Stimulated activated CD4-positive, alpha-beta T cell treated with anti-CD3 and anti-CD28 coated beads, Interleukin-15, amount 100 ng/mL, for 1 hour (primary cell): ENCODE measurements at places on chromosomes 12 and 14.

DNA sequence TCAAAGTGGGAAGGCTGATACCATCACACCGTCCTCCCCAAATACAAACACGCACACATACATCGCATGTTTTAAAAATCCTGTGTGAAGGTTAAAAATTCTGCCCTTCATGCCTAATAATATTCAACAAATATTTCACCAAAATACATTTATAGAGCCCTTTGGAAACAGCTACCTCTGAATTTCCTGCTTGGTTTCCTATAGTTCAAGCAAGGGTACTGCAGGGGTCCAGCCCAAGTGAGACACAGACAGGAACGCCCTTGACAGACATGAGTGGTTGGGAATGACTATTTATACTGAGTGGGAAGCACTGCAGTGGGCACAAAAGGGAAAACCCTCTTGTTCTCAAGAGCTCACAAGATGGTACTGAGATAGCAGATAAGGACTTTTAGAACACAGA, 51.0 kb downstream of the ST8SIA1 start:
- no peak for DNase-seq

GRCh38 chr14:68964300-68965093, 14.6 kb downstream of the ACTN1 start:
- no peak for DNase-seq

- DNase-seq: no peak
Observed at GRCh38 chr14:90674043-90674670, 142.1 kb downstream of the TTC7B start.

DNA sequence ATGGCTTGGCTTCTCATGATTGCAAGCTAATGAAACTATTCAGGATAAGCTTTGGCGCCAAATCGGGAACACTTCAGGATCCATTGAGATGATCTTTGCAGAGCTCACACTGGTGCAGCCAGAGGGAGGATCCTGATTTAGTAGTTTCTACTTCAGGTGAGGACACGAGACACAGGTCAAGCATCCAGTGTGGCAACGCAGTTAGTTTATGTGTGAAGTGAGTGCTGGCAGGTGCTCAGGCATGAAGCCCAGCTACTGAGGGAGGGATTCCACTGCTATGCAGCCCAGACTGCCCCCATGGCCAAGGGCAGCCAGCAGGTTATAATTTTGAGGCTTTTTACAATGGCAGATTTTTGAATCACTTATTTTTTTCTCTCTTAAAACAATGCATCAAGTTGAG, 113.5 kb upstream of the PCED1B start:
- no peak for DNase-seq

- no peak for DNase-seq
Observed at GRCh38 chr12:1013618-1014489, 22.8 kb downstream of the ERC1 start.

DNA sequence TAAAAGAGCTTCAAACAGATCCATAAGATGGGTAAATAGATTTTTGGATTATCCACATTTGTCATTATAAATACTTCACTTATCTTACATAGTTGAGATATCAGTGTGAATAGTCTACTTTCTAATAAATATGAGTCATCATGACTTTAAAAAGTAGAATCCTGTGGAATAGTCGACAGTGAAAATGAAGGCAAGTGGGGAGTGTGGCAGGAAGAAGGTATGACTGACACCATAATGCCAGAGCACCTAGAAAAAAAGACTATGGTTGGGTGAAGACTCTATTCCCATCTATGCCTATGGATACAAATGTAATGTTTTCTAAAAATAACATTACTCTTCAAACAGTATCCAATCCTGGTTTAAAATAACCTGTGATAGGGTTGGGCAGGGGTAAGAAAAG, 117.5 kb downstream of the MDGA2 start:
- no peak for DNase-seq

DNA sequence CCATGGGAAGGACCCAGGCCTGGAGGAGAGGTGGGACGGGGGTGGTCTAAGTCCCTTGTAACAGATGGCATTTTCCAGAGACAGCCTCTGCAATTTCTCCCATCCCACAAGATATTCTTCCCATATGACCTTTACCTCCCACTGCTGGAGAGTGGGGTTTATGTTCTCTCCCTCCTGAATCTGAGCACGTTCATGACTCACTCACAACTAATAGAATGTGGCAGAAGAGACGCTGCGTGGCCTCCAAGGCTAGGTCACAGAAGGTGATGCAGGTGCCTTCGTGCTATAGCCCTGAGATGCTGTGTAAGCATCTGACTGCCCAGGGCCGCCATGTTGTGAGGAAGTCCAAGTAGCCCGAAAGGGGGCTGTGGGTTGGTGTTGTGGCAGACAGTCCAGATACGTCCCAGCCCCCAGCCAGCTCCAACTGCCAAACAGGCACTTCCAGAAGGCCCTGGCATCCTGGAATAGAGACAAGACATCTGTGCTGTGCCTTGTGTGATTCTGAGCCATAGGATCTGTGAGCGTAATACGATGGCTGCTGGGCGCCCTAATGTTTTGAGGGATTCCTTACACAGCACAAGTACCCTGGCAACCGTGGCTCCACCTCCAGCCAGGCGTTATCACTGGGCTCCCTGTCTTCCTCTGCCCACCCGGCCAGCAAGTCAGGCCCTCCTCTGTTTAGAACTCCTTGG, 56.1 kb upstream of the NCOR2 start:
- no peak for DNase-seq

DNA sequence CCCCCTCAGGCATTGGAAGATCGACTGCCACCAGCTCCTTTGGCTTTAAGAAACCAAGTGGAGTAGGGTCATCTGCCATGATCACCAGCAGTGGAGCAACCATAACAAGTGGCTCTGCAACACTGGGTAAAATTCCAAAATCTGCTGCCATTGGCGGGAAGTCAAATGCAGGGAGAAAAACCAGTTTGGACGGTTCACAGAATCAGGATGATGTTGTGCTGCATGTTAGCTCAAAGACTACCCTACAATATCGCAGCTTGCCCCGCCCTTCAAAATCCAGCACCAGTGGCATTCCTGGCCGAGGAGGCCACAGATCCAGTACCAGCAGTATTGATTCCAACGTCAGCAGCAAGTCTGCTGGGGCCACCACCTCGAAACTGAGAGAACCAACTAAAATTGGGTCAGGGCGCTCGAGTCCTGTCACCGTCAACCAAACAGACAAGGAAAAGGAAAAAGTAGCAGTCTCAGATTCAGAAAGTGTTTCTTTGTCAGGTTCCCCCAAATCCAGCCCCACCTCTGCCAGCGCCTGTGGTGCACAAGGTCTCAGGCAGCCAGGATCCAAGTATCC, 288.7 kb downstream of the NAV3 start:
- no peak for DNase-seq

GRCh38 chr12:23564451-23565152, 384.9 kb downstream of the SOX5 start:
- no peak for DNase-seq

- DNase-seq: peak; percentile 62
Observed at GRCh38 chr14:22871224-22872032, at the start of gene LRP10. LRP10 (plus strand) TSS chr14:22871740; CDS start chr14:22872304, 564 bp downstream.

GRCh38 chr12:46300910-46301309, 32.1 kb upstream of the SLC38A1 start:
- no peak for DNase-seq

- peak; percentile 73 for DNase-seq
Observed at GRCh38 chr12:124567673-124568373, 411 bp upstream of the NCOR2 start.

DNA sequence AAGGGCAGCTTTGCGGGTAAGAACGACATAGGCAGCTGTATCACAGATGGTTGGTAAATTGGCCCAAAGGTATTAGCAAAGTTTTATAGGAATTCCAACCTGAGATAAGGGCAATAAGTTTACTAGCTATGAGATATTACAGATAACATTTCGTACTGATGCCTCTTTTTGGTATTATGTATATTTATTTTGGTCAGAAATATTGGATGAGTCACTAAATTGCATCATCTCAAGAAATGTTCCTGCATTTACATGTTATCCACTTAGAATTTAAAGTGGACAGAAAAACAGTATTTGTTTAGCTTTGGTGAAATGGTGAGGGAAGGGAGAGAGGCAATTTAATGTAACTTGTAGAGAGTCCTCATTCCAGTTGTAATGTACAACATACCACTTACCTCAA, 65.1 kb upstream of the PZP start:
- DNase-seq: no peak

- no peak for DNase-seq
Observed at GRCh38 chr14:75138492-75138891, 11.6 kb upstream of the NEK9 start.

DNA sequence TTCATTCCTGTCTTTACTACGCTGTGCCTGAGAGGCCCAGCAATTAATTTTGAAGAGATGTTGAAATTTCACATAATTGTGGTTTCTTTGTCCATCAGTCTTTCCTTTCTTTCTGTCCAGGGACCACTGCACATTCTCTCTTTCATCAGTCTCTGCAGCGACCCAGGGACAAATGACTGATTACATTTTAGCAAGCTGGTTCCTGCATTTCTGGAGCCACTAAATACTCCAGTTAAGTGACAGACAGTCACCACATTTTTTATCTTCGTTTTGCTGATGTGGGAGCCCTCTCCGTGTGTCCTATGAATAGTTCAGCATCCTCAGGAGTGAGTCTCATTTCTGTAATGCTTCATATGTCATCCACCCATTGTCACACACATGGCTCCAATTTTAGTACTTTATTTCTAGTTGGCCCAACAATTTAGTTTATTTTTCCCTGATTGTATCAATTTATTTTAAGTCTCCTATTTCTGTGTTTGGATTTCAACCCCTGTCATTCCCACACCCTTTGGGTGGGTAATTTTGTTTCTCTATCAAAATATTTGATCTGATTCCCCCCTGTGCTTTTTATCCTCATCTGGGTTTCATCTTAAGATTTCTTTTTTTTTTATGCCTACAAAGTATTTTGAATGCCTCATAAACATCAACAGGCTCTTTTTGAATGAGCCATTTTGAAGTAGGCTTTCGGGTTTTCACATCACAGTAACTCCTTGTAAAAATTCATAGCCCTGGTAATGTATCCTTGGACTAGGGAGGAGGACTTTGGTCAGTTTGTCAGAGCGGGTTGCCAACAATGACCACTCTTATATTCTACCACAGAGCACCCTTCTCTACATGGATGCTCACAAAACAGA, 1196.5 kb downstream of the GALC start:
- no peak for DNase-seq

- DNase-seq: no peak
Observed at GRCh38 chr12:32826807-32827412, 69.7 kb downstream of the PKP2 start.

- no peak for DNase-seq
Observed at GRCh38 chr14:90483571-90483974, 86.7 kb downstream of the CALM1 start.

DNA sequence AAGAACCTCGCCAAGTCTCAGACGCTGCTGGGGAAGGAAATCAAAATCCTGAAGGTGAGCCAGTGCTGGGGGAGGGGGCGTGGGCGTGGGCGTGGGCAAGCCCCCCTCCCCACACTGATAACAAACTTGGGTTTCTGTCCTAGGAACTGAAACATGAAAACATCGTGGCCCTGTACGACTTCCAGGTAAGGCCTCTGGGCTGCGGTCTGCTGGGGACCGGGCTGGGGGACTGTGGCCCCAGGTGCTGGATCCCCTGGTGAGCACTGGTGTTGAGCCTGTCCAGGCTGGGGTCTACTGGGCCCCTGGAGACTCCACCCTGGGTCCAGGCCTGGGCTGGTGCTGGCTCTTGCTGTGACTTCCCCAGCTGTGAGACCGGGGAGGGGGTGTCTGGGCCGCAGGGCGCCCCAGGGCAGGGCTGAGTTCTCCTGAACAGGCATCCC, 1.2 kb downstream of the ULK1 start:
- DNase-seq: no peak

DNA sequence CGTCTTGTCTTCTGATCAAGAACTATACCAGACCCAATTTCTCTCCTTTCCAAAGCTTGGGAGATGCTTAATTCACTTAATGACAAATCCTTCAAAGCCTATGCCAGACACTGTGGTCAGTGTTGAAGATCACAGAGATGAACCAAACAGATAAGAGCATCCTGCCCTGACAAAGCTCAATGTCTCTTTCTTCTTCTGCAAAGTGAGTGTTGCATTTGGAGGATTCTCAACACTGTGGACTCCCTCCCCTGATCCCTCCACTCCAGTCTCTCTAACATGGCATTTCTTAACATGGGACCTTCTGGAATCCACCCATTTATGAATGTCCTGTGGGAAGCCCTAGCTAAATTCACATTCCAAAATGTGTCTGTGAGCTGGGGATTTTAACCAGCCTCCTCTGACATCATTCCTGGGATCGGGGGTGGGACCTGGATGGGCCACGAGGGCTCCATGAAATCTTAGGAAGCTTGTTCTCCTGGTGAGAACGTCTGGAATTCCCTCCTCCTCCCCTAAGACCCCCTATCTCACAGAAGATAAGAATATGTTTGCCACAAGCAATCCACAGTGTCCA, 20.3 kb downstream of the SYNE3 start:
- DNase-seq: no peak

GRCh38 chr14:65465584-65465983, 53.1 kb downstream of the FUT8 start:
- DNase-seq: no peak

- DNase-seq: no peak
Observed at GRCh38 chr14:59460378-59460777, 4.8 kb downstream of the GPR135 start.

DNA sequence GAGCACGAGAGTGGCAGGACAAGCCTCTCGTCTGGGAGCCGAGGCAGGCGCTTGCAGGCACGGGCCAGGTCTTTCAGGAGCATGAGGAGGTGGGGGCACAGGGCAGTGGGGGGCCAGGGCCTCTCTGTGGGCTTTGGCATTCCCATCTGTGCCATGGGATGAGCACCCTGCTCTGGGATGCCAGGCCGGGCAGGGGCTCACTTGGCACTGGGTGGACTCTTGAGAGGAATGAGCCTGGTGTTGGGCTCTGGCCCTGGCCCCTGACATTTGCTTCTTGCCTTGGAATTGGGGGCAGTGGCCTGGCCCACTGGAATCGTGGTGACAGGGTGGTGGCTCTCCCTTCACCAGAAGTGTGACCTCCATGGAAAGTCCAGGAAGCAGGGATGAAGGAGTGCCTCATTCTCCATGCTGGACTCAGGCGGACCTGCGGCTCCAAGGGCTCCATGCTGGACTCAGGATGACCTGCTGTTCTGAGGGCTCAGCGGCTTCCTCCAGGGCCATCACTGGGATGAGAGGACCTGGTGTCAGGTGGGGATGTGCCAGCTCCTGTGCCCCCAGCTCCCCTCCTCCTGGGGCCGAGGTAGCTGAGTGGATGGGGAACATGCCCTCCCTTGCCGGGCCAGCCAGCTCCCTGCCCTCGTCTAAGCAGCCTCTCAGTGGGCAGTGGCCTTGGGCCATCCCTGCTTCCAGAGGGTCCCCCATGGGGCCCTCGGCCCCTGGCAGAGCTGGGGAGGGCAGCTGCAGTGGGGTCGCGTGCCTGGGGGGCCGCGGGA, 220.3 kb downstream of the KIF26A start:
- DNase-seq: no peak

DNA sequence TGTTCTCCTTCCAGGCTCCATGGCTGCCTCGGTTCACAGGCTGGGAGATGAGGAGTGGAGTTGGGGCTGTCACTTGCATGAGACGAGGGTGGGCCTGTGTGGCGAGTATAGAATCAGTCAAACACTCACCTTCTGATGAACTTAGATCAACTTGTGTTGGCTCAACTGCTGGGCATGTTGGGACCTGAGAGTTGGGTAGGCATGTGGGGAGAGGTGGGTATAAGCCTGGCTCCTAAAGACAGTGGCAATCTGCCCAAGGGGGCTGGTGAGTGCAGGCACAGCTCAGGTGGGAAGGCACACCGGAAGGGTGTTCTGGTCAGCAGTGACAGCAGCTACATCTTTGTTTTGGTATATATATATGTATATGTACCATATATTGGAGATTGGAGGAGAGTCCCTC, 30.1 kb upstream of the TDRD9 start:
- DNase-seq: no peak

GRCh38 chr12:41663598-41664265, 475.6 kb downstream of the PDZRN4 start:
- no peak for DNase-seq

- DNase-seq: no peak
Observed at GRCh38 chr12:48198672-48198971, 4.5 kb downstream of the OR10AD1 start.
